ENCODE measurements at places on chromosomes 3 and 15.

- DNase-seq = no peak
Measured at GRCh38 chr3:53974324-53974723, 82.7 kb upstream of the SELENOK start.

DNA sequence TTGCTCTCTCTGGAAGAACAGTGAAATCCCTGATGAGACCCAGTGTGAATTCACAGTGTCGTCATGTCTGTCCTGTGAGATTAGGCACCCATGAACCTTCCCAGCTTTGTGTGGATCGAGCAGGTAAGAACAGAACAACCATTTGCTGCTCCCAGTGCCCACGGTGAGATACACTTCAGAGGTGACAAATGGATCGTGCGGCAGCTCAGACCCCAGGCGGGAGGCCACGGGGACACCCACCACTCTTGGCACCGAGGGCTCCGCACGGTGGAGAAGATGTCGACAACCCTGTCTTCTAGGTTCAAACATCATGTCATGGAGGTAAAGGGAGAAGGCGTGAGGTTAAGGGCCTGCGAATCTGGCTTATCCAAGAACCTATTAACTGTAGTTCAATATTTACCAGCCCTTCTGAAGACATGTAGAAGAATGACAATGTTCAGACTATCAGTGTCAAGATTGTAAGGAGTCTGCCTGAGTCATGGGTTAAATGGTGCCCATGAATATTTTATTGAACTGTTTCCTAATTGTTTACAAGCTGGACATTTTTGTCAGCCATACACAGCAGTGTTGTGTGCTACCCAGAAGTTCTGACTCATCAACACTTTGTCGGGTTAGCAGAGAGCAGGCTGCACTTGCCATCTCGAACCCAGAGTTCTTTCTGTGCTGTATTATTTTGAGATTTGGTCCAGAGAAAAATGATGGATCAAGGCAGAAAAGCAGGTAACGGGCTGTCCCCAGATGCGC lies 15.5 kb upstream of the PCSK6 start:
- no peak for DNase-seq

- DNase-seq = no peak
Measured at GRCh38 chr3:178520451-178520850, 15.8 kb upstream of the KCNMB2 start.

DNA sequence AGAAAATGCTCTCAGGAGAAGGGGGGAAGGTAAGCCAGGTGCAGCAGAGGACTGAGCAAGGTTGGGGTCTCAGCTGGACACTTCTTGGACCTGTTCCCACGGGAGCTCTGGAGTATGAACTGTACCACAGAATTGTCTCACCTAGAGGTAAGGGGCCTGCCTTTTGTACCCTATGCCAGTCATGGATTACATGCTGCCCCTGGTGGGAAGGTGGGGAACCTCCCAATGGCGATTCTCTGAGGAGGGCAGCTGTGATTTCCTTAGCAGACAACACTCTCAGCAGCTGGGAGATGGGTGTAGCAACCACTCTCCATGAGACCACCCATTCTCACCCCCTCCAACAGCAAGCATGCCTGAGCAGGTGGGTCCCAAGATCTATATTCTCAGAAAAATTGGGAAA lies 329.4 kb upstream of the CTNNB1 start:
- no peak for DNase-seq

DNA sequence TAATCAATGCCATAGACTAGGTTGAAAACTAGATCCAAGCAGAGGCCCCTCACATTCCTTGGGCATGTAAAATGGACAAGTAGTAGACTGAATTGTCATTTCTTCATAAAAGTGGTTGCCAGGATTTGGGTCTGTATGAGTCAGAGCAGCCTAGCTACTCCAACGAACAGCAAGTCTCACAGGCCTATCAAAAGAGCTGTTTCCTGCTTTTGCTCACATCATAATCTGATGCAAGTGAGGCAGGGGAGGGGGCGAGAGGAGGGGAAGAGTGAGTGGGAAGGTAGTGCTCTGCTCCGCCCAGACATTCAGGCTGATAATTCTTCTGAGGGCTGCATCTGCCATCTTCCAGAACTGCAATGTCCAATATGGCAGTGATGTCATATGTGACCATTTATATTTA lies 228.9 kb upstream of the PRICKLE2 start:
- no peak for DNase-seq

DNA sequence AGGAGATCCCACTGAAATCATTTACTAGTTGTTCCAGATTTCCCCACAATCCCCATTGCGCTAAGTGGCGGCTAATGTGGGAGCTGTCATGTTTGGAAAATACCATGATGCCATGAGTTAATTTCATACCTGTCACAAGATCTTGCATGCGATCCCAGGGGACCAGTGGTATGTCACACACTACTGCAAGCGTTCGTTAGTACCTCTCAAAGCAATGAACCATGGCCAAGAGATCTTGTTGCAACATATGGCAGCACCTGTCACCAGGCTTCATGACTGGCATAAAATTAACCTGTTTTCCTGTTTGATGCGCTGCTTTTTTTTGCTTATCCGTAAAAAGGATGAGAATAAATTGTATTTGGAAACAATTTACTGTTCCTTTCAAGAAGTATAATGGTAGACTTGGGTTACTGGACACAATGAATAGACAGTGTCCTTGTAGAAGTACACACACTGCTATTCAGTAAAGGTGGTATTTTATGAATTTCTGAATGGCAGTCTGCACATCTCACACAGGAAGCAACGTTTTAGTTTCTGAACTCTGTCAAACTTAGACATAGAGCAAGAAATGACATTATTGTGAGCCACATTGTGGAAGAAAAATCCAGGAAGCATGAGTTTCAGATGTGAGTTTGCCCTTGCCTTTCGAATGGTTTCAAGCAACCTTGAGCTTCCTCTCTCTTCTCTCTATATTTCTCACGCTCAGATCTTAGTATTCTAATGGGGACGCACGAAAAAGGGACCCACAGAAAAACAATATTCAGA lies 81.9 kb downstream of the CHL1 start:
- no peak for DNase-seq

DNA sequence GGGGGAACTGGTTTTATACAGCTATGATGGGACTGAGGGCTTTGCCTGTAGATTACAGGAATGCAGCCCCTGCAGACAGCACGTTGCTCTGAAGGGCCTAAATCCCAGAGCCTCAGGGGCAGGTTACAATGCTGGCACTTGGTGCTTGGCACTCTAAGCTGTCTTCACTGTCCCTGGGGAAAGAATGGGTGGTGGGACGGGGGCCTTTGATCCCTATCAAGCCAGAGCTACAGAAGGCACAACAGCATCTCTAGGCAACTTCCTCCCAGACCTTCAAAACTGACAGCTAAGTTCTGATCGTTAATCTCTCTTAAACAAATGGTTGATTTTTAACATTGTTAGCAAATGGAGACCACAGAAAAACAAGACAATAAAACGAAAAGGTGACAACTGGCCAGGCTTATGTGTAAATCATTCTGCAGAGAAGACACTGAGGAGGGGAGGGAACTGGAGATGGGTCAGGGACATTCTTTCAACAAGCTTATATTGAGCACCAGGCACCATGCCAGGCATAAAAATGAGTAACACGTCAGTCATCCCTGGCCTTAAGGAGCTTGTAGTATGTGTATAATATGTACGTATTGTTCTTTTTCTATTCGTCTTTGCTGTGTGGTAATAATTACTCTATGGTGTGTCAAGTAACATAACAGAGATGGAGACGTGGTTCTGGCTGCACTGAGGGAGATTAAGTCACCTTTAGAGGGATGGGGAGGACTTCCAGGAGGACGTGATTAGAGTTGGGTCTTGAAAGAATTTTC lies 49.1 kb downstream of the CA12 start:
- DNase-seq = no peak

DNA sequence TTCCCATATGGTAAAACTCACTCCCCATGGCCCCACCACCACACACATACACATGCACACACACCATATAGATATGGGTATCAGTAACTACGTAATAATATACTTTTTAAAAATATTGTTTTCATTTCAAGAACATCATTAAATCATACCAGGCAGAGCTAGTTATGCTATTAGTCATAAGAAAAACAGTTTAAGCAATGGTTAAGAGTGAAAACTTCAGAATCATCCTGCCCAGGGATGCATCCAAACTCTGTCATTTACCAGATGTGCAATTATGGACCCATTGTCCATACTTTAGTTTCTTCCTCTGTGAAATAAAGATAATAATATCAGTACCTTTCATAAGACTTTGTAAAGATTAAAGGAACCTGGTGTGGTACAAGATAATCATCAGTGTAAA lies 608.3 kb downstream of the RBMS3 start:
- DNase-seq = no peak

GRCh38 chr3:156218353-156218744 lies 98.0 kb downstream of the KCNAB1 start:
- no peak for DNase-seq

GRCh38 chr3:129749692-129750091 lies 143.2 kb upstream of the PLXND1 start:
- DNase-seq = no peak

DNA sequence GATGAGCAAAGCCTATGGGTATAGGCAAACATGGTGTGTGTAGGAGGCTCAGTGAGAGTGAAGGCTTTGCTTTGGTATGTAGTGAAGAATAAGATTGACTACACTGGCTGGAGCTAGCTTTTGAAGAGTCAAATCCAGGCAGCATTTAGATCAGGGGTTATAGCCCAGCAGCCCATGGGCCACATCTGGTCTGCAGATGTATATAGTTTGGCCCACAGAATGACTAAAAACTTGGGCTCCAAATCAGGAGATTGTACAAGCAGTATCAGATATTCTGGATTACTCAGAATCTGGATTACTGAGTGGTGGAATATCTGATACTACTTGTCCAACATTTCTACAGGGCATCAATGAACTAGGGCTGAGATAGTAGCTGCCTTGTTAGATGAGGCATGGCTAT lies 92.9 kb upstream of the FGF7 start:
- DNase-seq = no peak

DNA sequence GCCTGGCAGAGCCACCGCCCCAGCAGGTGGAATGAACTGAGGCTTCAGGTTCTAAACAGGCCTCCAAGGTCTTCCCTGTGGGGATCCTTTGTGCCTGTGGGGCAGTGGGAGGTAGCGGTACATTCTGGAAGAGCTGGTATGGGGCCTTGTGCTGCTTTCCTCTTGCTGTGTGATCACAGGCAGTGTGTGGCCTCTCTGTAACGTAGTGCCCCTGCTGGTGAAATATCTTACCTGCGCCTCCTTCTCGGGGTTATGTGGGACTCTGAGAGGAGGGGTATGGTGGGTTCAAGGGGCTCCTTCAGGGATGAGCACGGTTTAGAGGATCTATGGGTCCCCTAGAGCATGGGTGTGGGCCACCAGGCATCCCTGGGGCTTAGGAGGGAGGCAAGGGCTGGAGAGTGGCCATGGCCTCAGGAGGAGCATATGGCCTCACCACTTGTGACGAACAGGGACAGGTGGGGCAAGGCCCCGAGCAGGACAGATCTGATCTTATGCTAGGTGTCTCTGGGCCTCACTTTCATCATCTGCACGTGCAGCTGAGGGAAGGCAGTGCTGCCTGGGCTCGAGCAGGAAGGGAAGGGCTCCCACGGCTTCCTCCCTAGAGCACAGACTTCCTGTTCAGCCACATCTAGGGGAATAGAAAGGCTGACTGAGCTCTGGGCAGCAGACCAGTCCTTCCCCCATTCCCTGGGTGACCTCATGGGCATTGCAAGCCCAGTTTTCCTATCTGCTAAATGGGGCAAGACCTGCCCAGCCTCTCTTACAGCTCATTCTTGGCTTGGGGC lies 1.9 kb upstream of the ALS2CL start:
- DNase-seq = peak; percentile 42

- DNase-seq = no peak
Measured at GRCh38 chr3:192284443-192285072, 442.8 kb downstream of the FGF12 start.

DNA sequence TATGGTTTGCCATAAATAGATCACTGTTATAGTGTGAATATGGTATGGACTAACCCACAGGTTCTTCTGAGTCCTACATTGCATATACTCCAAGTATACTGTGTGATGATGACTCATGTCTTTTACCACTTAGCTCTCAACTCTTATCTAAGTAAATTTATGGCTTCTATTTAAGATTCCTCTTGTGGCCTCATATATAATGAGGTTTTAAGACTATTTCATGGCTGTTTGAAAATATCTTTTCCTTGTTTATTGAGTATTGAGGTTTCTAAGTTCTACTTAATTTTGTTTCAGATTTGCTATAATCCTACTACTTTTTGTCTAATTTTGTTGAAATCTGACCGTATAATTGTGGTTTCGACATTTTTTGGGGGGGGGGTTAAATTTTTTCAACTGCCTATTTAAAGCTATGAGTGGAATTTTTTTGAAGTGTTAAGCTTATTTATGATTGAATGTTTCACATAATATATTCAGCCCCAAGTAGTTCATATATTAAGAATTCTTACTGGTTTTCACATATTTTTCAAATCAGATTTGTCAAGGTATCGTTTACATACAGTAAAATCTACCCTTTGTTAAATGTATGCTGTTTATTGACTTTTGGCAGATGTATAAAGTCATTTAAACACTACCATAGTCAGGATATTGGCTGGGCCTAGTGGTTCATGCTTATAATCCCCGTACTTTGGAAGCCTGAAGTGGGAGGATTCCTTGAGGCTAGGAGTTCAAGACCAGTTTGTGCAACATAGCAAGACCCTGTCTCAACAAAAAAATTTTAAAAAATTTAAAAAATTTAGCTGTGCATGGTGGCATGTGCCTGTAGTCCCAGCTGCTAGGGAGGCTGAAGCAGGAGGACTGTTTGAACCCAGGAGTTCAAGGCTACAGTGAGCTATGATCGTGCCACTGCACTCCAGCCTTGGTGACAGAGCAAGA lies 11.7 kb downstream of the SLC25A36 start:
- no peak for DNase-seq

- DNase-seq = no peak
Measured at GRCh38 chr15:70258369-70259027, 160.8 kb upstream of the TLE3 start.

DNA sequence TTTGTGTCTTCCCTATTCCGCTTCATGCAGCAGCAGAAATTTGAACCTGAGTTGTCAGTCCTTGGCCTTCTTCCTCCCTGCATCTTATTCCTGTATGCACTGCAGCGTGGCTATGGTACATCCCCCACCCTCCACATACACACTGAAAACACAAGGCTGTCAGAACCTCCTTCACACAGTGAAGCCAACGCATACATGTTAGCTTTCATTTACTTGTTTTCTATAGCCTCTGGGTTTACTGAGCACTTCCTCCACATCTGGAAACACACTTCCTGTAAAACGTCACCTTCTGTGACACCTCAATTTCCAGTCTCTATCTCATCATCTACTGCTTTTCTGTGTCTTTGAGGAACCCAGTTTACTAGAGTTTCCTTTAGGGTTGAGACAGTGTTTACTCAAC lies 47.0 kb downstream of the SUSD5 start:
- DNase-seq = no peak

DNA sequence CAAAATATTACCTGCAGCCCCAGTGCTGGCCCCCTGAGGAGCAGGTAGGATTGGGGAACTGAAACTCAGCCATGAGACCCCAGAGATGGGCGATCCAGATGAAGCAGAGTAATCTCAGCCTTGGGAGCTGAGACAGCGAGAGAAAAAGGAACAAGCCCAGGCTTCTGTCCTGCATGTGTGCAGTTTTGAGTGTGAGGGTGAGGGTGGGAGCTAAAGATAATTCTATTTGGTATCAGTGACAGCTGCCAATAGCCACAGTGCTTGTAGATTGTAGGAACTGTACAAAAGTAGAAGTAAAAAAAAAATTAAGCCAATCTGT lies 5.9 kb downstream of the ATP8B4 start:
- DNase-seq = no peak

- DNase-seq = peak; percentile 45
Measured at GRCh38 chr3:9681723-9682081, 21.9 kb upstream of the CPNE9 start.
